ENCODE measurements at places on chromosomes 7 and 10. TPM values are rescaled to one million over a fixed set of nuclear protein-coding genes. Genes with fewer than 3 reads are reported as not detected.

DNA sequence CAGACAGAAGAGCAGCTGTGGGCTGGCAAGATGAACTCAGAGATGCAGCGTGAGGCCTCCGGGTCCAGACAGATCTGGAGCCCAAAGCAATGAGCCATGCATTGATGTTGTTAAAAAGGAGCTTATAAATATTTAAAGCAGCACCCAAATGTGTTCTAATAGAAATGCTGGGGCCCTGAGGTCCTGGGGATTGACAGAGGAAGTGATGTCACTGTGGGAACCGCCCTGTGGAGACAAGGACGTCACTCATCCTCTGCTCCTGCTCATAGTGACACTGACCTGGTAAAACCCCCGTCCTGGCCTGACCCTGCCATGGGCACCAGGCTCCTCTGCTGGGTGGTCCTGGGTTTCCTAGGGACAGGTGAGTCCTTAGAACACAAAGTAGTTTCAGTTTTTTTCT, 197.0 kb upstream of the PRSS58 start:
- DNase-seq = no peak

DNA sequence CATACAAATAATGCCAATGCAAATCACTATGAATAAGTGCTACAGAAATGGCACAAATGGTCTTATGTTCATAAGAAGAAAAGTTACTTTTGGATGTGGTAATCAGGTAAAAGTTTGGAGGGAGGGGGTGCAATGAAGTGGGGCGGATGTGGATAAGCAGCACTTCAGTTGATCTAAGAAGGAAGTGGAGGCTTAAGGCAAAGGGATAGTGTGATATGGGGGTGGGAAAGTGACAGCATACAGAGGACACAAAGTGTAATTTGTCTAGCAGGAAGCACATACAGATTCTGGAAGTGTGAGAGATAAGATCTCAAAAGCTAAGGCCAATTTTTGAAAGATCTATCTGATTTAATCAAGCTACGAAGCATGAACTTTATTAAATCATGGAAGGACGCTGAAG, 6.3 kb downstream of the BET1 start:
- DNase-seq = no peak

ZNF25 gene
- 21.0 TPM for total RNA-seq

DNA sequence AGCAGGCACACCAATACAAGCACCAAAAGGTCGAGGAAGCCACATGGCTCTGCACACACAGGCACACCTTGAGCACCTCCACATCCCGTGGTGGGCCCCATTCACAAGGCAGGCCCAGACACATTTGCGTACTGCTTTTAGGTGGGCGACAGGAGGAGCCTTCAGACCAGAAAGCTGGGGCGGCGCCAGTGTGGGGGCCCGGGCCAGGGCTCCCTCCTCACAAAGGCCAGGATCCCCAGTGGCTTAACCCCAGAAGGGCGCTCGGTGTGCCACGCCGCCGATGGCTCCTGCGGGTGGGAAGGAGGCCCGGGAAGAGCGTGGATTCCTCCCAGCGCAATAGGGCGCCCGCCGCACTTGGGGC, 2.8 kb upstream of the SMARCD3 start:
- DNase-seq = no peak

DNA sequence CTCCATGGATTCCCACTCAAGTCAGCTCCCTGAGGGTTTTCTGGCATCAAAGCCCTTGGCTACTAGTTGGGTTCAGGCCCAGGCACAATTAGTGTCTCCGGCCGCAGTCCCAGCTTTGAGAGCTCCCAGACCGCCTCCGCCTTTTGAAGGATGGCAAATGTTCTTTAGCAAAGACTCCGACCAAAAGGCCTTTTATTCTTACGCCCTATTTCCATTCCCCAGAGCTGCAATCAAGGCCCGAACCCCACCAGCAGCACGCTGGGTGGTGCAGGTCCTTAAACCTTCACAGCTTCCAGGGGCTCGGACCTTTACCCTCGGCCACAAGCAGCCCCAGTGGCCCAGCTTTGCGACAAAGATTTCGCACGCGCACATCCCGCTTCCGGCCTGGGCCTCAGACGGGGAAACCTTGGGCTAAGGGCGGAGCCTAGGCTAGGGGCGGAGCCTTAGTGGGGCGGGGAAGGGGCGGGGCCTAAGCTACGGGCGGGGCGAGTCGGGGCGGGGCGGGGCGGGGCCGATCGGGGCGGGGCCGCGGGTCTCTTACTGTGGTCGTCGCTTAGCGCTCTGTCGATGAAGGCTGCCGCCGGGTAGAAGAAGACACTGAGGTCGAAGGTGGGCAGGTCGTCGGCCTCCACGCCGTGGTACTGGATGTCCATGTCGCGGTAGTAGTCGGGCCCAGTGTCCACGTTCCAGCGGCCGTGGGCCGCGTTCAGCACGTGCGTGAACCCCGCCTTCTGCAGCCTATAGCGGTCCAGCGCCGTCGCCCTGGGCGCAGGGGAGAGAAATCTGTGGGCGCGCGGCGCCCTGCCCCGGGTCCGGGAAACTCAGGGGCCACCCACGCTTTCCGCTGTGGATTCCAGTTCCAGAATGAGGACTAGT, 68.0 kb upstream of the SAMD8 start:
- DNase-seq = no peak

DNA sequence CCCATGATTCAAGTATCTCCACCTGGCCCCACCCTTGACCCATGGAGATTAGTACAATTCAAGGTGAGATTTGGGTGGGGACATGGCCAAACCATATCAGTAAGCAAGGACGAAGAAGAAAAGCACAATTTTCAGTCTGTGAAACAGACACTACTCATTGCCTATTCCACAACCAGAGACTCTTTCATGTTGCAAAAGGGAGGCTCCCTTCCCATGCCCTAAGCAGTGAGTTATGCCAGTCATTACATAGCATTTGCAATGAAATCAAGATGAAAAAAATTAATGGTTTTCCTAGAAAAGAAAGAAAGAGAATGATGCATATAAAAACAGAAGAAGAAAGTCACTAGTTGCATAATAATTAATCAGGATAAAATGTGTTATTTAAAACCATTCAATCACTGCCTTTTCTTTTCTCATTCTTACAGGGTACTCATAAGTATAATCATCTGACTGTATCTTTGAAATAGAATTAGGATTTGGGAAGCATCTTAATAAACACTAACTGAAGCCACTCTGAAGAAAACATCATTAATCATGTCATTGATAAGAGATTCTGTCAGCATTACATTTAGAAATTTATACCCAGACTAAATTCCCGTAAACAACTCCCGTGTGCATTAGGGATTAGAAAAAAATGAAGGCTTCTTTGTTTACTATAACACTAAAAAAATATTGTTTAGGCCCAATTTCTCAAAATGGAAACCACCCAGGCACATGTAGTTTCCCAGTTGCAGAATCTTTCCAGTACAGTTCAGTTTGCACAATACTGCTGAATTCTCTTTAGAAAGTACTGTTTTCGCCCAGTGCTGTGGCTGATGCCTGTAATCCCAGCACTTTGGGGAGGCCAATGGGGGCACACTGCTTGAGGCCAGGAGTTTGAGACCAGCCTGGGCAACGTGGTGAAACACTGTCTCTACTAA, 9.1 kb downstream of the PRPS1L1 start:
- no peak for DNase-seq

ANXA8 gene
- total RNA-seq = 2.5 TPM

SPAM1 gene
- not detected for total RNA-seq
